ENCODE measurements at places on chromosomes 1 and 21.

DNA sequence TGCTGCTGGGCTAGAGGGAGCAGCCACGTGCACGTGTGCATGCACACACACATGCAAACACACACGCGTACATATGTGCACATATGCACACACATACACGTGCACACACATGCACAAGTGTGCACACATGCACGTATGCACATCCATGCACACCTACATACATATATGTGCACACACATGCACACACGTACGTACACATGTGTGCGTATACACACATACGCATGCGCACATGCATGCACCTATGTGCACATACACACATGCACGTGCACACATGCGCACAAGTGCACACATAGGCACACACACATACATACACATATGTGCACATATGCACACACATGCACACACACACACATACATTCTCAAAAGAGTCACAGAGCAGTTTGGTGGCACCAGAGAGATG lies 85.9 kb upstream of the SLC25A33 start:
- DNase-seq, result no peak
- no peaks in the 10 kb centered on the region for H3K36me3 ChIP-seq
- H3K4me3 ChIP-seq, result no peak overlapping the region
- no peaks in the 10 kb centered on the region for H3K4me1 ChIP-seq

GRCh38 chr1:100304921-100305320 lies 38.9 kb downstream of the RTCA start:
- H3K4me1 ChIP-seq, result no peaks in the 10 kb centered on the region
- H3K27me3 ChIP-seq, result no peaks in the 10 kb centered on the region

GRCh38 chr1:55716610-55717009 lies 501.4 kb upstream of the USP24 start:
- H3K27me3 ChIP-seq, result no peaks in the 10 kb centered on the region
- H3K36me3 ChIP-seq, result no peaks in the 10 kb centered on the region
- H3K4me1 ChIP-seq, result peaks cover 2% of the 10 kb centered on the region
- no peak overlapping the region for H3K27ac ChIP-seq
- DNase-seq, result no peak

DNA sequence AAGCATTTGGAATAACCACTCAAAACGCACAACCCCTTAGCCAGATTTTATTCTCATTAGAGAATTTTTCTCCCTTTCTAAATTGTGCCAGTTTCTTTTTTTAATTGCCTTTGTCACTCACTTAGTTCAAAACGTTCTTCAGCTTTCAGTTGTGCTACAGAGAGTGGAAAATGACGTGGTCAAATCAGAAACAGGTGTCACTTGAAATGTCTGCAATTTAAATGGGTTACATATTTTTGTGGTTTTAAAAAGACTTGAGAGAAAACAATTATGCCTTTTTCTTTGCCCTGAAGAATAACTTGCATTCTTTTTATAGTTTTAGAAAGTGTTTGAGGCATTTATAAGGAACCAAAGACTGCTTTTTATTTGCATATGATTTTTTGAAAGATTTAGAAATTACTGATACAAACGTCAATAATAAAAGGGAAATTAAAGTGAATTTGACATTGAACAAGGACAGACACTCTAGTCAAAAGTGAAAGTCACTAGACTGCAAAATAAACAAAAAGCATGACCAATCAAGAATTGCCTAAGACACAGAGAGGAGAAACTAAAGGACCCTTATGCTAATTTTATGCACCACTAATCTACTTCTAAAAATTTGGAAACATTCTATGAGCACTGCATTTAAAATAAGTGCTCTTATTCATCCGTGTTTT lies 191.0 kb downstream of the TPR start:
- no peak overlapping the region for H3K4me3 ChIP-seq
- DNase-seq, result no peak
- peak overlapping the region; percentile 7 for H3K27ac ChIP-seq
- no peaks in the 10 kb centered on the region for H3K4me1 ChIP-seq
- no peaks in the 10 kb centered on the region for H3K27me3 ChIP-seq

All from breast epithelium (tissue), 4 donors.